ENCODE measurements at places on chromosomes 11 and 22.

DNA sequence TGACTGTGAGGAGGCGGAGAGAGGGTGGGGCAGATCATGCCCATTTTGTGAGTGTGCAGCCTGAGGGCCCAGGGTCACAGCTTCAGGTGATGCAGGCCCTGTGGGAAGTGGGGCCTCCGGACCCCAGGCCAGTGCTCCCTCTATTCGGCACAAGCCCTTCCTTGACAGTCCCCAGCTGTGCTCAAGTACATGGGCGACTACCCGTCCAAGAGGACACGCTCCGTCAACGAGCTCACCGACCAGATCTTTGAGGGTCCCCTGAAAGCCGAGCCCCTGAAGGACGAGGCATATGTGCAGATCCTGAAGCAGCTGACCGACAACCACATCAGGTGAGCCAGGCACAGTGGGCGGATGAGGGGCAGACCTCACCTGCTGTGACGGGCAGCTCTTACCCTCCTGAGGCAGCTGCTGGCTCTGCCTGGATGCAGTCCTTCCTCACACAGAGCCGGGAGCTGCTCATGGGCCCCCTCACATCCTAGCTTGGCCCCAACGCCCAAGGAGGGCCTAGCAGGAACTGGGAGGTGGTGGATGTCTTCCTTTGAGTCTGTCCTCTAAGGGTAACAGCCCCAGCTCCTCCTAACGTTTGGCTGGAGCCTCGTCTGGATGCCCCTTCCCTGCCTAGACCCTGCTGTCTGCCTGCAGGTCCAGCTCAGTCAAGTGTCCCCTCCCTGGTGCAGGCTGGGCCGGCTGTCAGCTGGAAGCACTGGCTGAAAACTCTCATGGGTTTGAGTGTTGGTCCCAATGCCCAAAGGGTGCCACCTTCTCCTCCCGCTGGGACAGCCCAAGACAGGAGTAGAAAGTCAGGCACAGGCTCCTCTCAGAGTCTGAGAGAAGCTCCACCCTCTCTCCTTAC lies 76.1 kb downstream of the MYO7A start:
- no peak for DNase-seq

GRCh38 chr11:12526789-12527188 lies 147.4 kb upstream of the TEAD1 start:
- no peak for DNase-seq

DNA sequence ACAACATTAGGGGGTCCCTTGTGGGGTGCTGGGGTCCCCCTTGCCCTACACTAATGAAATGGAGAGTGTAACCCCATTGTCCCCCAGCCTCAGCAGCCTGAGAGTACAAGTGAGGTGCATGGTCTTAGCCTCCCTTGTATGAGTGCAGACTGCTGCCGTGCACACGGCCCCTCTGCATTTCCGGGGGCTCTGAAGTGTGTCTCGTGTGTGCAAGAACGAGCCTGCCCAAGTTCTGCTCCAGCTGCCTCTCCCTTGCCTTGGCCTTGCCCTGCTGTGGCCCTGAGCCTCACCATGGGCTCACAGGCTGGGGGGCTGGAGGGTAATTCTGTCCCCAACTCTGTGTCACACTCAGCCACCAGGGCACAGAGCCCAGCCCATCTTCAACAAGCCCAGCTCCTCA lies 5.2 kb upstream of the EHD1 start:
- DNase-seq, result no peak

- no peak for DNase-seq
These were observed 77.2 kb upstream of the ZBED5 start for GRCh38 chr11:10935015-10935559.

DNA sequence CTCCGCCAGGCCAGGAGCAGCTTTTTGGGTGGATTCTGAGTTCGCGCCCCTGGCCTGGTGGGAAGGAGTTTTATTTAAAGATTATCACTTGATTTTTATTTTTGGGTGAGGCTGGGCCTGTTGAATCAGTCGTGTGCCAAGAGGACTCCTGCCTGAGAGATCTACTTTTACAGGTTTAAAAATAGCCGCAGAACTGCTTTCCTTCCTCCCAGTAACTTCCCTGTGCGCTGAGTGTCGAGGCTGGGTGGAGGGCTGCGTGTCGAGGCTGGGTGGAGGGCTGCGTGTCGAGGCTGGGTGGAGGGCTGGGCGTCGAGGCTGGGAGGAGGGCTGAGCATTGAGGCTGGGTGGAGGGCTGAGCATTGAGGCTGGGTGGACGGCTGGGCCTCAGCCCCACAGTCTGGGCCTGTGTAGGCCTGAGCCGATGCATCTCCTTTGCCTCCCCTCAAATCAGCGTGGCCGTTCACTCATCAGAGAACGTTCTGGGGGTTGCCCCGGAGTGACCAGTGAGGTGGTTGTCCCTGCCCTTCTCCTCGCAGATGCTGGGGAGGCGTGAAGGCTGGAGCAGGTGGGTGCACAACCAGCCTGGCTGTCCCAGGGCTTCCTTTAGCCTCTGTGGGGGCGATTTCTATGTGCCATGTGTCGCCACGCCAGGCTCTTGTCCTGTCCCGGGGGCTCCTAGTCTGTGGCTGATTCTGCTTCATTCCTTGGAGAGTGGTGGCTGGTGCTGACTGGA lies 30.1 kb downstream of the GRAMD4 start:
- no peak for DNase-seq

DNA sequence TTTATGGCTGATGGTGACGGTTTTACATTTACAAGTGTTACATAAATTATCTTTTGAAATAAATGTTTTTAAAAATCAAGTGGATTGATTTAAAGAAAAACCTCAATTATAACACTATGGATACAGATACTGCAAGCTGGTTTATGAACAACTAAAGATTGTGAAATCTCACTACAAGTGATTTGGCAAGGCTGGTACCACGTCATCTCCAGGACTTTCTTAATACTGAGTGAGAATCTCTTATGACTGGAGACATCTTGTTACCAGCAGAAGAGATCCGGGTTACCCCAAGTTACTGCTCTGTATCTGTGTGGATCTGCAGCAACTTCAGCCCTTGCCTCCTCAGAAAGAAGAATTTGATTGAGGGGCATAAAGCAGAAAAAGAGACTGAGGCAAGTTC lies 452.9 kb downstream of the MN1 start:
- no peak for DNase-seq
